ENCODE measurements at places on chromosomes 11 and 22.

DNA sequence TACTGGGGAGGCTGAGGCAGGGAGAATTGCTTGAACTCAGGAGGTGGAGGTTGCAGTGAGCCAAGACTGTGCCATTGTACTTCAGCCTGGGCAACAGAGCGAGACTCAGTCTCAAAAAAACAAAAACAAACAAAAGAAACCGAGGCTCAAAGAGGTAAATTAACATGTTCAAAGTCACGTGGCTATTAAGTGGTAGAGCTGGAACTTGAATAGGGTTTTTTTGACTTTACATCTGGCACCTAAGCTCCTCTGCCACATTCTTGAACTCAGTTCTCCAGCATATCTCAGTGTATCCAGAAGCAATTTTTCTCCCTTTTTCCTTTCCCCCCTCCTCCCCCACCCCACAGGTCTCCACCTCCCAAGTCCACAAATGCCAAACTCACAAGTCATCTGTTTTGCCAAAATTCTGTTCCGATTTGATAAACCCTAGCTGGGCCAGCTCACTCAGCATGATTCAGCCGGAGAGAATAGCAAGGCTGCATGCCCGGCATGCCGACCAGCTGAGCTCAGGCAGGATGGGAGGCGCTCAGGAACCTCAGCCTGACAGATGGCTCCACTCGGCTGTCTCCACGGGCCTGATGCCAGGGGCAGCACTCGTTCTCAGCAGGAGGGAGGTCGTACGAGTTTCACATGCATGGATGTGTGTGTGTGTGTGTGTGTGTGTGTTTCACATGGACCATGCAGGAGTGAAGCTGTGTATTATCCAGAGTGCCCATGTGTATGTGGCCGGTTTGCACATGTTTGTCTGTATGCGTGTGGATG is 63.2 kb upstream of the RRAS2 start:
- DNase-seq: no peak

GRCh38 chr11:58647866-58648265 is 25.4 kb downstream of the CNTF start:
- no peak for DNase-seq

GRCh38 chr11:61855939-61856680 is 28.0 kb downstream of the FADS2 start:
- DNase-seq: no peak

GRCh38 chr11:81253244-81253643 is 1480.4 kb downstream of the FAM181B start:
- no peak for DNase-seq

- no peak for DNase-seq
These were observed 188.5 kb upstream of the CARD18 start for GRCh38 chr11:105328061-105328460.

- no peak for DNase-seq
These were observed 83.6 kb downstream of the FDX1 start for GRCh38 chr11:110513259-110513801.

- DNase-seq: no peak
These were observed 9.0 kb downstream of the OR51S1 start for GRCh38 chr11:4839851-4840549.

- DNase-seq: no peak
These were observed 1348.2 kb upstream of the RAG2 start for GRCh38 chr11:37946155-37946766.

DNA sequence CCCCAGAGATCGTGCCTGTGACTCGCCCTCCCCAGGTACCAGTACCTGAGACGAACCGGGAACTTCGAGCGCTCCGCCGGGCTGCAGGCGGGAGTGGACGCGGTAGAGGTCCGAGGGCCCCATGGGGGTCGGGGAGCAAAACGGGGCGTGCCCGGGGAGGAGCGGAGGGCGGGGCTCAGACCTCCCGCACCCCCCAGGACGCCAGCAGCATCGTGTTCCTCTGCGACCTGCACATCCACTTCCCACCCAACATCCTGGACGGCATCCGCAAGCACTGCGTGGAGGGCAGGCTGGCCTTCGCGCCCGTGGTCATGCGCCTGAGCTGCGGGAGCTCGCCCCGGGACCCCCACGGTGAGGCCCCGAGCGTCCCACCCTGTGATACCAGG is 10.8 kb downstream of the B4GALNT4 start:
- no peak for DNase-seq

DNA sequence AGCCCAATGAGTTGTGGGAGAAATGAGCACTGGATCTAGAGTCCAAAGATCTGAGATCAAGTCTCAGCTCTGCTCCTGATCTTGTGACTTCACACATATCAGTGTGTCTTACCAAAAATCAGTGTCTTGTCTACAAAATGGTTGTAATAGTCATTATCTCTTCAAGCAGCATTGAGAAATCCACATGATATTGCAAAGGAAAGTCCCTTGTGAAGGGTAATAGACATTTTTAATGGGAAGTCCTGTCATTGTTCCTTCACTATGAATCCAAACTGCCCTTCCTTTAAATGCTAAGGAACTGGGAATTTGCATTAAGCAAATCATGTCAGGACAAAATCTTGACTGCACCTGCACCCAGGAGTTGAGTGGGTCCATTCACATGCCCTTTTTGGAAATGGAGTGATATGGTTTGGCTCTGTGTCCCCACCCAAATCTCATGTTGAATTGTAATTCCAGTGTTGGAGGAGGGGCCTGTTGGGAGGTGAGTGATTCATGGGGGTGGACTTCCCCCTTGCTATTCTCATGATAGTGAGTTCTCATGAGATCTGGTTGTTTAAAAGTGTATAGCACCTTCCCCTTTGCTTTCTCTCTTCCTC is 51.1 kb downstream of the COMMD9 start:
- DNase-seq: no peak

- no peak for DNase-seq
These were observed 387.8 kb downstream of the SOX6 start for GRCh38 chr11:15968461-15969130.

- DNase-seq: no peak
These were observed 131.8 kb downstream of the UVRAG start for GRCh38 chr11:75946531-75947530.

DNA sequence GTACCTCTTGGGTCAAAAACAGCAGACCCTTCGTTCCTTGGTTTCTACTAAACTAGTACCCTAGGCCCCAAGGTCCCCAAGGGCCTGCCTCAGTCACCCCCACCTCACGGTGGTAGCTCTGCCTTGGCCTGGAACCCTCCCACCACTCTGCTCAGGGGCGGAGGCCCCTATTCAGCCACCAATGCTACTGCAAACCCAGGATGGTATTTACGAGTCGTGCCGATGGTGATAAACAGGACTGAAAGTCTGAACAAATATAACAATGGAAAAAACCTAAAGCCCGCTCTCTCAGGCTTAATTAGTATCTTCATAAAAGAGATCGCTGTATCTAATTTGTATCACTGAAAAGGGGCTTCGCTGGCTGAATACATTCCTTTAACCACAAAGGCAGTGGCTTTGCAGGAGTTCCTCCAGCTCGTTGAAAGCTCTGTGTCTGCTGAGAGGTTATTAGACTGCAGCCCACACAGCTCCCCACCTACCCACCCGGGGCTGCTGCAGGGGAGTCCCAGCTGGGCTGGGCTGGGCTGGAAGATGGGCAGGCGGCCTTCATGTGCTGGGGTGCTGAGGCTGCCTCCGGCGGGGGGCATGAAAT is 15.2 kb downstream of the SHISAL1 start:
- DNase-seq: no peak

DNA sequence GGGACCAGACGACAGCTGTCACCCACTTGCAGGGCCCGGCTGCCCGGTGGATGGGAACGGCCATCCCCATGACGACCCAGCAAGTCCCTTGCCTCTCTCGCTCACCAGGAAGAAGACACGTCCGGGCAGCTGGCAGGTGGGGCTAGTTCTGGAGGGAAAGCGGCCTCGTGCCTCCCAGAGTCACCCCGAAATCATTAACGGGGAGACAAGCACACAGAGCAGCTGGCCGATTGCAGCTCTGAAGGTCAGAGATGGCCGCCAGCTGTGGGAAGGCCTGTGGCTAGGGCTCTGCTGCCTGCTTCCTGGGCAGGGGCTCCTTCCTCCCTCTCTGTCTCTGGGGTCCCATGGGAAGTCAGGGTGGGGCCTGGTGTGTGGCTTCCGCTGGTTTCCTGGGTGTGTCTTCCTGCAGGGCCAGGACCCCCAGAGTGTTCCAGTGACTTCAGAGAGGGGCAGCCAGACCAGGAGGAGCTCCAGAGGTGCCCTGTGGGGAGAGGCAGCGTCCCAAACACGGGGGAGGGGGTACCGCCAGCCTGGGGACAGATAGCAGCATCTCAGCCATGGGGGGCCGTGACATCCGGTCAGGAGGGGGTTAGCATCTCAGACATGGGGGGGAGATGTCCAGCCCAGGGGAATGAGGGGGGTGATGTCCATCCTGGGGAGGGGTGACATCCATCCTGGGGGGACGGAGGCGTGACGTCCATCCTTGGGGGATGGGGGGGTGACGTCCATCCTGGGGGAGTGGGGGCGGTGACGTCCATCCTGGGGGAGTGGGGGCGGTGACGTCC is 114.9 kb downstream of the KCNQ1 start:
- no peak for DNase-seq

- DNase-seq: no peak
These were observed 1.1 kb upstream of the GSTT4 start for GRCh38 chr22:24006207-24006913.

GRCh38 chr22:41043722-41044121 is 48.7 kb upstream of the EP300 start:
- DNase-seq: no peak

DNA sequence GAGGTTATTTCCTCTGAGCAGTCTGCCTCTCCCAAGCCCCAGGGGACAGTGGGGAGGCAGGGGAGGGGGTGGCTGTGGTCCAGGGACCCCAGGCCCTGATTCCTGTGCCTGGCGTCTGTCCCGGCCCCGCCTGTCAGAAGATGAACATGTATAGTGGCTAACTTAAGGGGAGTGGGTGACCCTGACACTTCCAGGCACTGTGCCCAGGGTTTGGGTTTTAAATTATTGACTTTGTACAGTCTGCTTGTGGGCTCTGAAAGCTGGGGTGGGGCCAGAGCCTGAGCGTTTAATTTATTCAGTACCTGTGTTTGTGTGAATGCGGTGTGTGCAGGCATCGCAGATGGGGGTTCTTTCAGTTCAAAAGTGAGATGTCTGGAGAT is 3.1 kb downstream of the PIM3 start:
- no peak for DNase-seq

DNA sequence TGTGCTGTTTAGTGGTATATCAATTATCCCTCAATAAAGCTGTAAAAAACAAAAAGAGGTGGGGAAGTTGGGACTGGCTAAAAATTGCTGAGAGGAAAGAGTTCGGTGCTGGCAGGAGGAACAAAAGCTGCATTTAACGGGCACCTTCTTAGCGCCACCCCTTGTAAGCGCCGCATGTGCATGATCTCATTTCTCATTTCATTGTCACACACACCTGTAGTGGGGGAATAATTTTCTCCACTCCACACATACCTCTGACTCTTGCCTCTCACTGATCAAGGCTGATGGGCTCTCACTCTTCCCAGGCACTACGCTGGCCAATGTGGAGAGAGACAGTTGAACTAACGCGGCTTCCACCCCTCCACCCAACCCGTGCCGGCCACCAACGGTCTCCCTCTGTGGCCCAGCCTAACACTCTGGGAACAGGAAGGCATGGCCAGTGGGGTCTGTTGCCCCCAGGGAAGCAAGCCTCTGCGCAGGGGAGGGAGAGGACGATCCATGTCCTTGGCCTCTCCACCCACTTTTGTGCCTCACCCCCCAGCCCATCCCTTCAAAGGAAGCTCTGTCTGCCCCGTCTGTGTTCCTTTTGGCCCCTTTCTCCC is 186.7 kb upstream of the SYT13 start:
- DNase-seq: no peak

- DNase-seq: no peak
These were observed 3.0 kb downstream of the PRG2 start for GRCh38 chr11:57387289-57388030.

- no peak for DNase-seq
These were observed 56.1 kb upstream of the UBASH3B start for GRCh38 chr11:122599434-122599833.

- DNase-seq: no peak
These were observed 64.7 kb downstream of the KCNQ1 start for GRCh38 chr11:2509481-2510001.

DNA sequence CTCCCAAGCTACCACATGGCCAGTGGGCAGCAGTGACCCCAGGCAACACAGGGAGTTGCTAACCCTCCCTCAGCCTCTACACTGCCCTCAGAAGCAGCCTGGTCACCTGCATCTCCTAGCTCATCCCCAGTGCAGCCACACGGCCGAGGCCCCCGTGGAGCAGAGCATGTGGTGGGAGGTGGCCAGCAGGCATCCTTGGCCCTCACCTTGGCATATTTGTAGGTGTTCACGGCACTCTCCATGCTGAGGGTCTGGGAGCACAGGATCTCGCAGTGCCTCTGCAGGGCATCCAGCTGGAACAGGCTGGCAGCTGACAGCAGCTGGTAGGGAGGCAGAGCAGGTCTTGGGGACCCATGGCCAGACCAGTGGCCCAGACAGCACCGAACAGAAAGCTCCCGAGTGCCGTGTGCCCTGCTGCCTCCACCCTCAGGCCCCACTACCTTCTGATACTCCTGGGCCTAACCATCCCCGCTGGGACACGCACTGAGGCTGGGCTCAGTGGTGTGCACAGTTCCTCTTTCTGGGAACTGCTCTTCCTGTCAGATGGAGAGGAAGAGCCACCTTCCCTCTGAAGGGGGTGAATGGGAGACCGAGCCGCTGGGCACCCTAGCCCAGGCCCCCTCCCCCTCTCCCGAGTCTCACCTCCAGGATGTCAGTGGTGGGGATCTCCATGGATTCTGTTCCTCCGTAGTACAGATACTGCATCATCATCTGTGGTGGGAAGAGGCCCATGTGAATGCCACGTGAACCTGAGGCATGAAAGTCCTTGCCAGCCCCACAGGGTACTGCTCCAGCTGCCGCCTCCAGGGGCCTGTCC is 48.8 kb downstream of the NAT10 start:
- DNase-seq: peak; percentile 71

DNA sequence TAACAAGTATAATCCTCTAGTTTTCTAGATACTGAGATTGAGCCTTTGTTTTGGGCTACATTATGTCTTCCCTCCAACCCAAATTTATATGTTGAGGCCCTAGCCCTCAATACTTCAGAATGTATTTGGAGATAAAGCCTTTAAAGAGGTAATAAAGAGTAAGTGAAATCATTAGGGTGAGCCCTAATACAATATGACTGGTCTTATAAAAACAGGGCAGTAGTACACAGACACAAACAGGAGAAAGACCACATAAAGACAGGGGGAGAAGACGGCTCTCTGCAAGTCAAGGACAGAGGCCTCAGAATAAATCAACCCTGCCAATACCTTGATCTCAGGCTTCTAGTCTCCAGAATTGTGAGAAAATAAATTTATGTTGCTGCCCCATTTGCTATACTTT is 6.3 kb downstream of the OR10V1 start:
- no peak for DNase-seq

- no peak for DNase-seq
These were observed 6.5 kb upstream of the MFNG start for GRCh38 chr22:37492428-37493344.

GRCh38 chr11:69210310-69211035 is 54.7 kb downstream of the SMIM38 start:
- DNase-seq: peak; percentile 67

GRCh38 chr11:94730153-94730552 is 38.0 kb upstream of the AMOTL1 start:
- DNase-seq: no peak

GRCh38 chr22:45254388-45254787 is 13.7 kb upstream of the KIAA0930 start:
- no peak for DNase-seq
